A172 (cell line): ENCODE measurements at places on chromosomes 4 and X.

- DNase-seq = no peak
Observed at GRCh38 chr4:173857828-173858227, 327.8 kb upstream of the HAND2 start.

- DNase-seq = peak; percentile 4
Observed at GRCh38 chrX:106698693-106699092, 27.8 kb upstream of the RNF128 start.

GRCh38 chr4:132982151-132982550 is 166.9 kb upstream of the PCDH10 start:
- peak; percentile 11 for DNase-seq

DNA sequence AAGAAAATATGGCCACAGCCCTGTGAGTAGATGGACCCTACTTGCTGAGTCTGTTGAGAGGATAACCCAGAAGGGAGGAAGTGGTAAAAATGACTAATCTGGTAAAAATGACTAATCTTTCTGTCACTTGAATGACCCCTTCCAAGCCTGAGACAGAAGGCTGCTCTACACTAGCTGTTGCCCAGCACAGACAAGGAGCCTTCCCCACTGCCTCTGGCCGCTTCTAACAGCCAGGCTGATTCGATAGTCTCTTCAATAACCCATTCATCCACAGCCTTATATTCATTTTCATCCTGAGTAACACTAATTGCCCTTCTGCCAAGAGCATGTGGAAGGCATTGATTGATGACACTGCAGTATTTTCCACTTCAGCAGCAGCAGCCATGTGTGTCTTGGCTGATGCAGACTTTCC is 18.4 kb downstream of the MAGEB17 start:
- peak; percentile 97 for DNase-seq

DNA sequence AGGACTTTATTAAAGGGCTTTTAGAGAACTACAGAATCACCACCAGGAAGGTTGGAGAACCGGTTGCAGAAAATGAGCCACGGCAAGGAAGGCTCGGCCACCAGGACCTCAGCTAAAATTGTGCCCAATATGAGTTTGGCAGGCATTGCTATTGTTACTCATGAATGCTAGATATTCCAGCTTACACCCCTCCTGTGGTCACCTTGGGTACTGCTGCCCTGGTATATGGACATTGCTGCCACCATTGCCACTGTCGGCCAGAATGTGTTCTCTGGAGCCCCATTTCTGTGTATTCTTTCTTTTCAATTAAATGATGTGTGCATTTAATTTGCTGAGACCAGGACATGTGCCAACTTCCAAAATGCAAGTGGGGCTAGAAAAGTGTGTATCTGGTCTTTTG is 626.7 kb upstream of the BOD1L1 start:
- DNase-seq = peak; percentile 31

- no peak for DNase-seq
Observed at GRCh38 chr4:113692809-113693411, 68.6 kb downstream of the CAMK2D start.

- DNase-seq = no peak
Observed at GRCh38 chrX:9884031-9884779, 83.0 kb upstream of the CLDN34 start.

- DNase-seq = peak; percentile 0
Observed at GRCh38 chr4:162274354-162274753, 110.6 kb upstream of the FSTL5 start.

- peak; percentile 66 for DNase-seq
Observed at GRCh38 chrX:123732670-123733363, at the start of gene THOC2. TSS of gene THOC2 (minus strand) at chrX:123733052. CDS start at chrX:123733022, 30 bp downstream.

DNA sequence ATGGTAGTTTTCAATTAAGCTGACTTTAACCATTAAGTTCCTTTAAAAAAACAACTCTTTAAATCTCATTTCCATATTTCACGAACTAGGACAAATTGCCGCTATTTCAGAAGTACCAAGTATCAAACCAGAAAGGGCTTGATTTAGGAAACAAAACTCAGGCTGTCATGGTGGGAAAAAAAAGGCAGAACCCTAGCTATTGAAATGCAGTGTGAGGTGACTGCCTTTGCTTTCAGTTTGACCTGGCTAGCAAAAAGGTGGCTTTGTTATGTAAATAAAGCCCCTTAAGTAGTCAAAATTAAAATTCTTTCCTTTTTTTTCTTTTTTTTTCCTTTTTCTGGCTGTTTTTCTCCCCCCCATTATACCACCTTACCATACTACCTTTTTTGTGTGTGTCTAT is 40.6 kb upstream of the CYP2U1 start:
- DNase-seq = no peak

GRCh38 chrX:153800746-153801145 is 6.3 kb downstream of the SSR4 start:
- no peak for DNase-seq

GRCh38 chr4:137998666-137999429 is 243.3 kb downstream of the SLC7A11 start:
- peak; percentile 6 for DNase-seq

GRCh38 chr4:158056689-158057245 is 116.1 kb downstream of the GASK1B start:
- no peak for DNase-seq

- DNase-seq = no peak
Observed at GRCh38 chr4:35516102-35516501, 728.2 kb downstream of the ARAP2 start.

- peak; percentile 90 for DNase-seq
Observed at GRCh38 chr4:1300466-1301455, 11.1 kb downstream of the MAEA start.

GRCh38 chr4:29079260-29079659 is 1640.9 kb upstream of the PCDH7 start:
- no peak for DNase-seq

- DNase-seq = no peak
Observed at GRCh38 chr4:83569429-83569828, 33.5 kb downstream of the GPAT3 start.

- no peak for DNase-seq
Observed at GRCh38 chr4:87839592-87839946, 6.8 kb downstream of the MEPE start.

DNA sequence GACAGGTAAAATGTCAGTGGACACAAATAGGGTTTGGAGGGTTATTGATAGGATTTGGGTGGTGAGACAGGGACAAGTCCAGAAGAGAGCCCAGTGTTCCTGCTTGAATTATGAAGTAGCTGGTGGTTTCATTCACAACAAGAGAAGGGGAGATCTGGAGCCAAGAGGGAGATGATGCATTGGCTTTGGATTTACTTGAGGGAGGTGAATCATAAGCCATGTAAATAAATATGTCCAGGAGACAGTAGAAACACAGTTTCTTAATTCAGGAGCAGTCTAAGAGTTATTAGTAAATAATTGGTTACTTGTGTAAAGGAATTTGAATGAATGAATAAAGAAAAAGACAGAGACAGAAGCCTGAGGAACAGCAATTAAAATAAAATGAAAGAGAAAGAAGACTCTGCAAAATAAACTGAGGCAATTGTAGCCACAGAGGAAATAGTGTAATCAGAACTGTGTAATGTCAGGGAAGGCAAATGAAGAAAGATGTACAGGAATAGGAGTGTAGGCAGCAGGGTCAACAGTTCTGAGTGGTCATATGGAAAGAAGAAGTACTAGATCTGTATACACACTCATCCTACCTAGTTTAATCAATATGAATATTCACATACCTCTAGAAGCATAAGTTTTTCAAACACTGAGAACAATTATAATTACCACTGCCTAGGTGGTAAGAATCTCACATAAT is 50.2 kb upstream of the CXCL8 start:
- no peak for DNase-seq

DNA sequence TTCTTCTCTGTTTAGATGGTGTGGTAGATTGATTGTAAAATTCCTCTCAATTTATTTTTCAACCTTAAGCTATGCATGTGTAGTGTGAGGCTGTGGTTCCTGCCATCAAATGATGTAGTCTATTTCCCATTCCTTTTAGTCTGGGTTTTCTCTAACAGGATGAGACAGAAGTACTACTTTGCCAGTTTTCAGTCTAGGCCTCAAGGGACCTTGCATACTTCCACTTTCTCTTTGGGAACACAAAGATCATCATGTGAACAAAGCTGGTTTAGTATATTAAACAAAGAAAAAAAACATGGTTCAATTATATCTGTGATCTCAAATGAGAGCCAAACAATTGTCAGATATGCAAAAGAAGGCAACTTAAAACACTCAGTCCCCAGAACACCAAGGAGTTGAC is 1284.0 kb downstream of the RAPGEF2 start:
- no peak for DNase-seq

DNA sequence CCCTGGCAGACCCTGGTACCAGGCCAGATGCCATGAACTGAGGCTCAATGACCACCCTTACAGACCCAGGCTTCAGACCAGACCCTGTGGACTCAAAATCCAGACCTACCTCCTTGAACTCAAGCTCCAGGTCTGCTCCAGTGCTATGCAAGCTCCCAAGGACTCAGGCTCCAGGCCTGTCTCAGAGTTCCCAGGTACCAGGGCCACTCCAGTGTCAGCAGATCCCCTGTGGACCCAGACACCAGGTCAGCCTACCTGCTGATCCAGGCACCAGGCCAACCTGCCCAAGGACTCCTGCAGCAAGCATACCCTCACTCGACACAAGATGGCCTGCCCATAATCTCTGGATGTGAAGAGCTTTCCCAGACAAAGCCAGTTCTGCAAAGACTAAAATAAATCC is 44.7 kb upstream of the MAGED4 start:
- DNase-seq = no peak

- no peak for DNase-seq
Observed at GRCh38 chrX:153491351-153491914, 3.3 kb upstream of the BGN start.

- no peak for DNase-seq
Observed at GRCh38 chrX:53587795-53588420, 98.6 kb downstream of the HUWE1 start.

DNA sequence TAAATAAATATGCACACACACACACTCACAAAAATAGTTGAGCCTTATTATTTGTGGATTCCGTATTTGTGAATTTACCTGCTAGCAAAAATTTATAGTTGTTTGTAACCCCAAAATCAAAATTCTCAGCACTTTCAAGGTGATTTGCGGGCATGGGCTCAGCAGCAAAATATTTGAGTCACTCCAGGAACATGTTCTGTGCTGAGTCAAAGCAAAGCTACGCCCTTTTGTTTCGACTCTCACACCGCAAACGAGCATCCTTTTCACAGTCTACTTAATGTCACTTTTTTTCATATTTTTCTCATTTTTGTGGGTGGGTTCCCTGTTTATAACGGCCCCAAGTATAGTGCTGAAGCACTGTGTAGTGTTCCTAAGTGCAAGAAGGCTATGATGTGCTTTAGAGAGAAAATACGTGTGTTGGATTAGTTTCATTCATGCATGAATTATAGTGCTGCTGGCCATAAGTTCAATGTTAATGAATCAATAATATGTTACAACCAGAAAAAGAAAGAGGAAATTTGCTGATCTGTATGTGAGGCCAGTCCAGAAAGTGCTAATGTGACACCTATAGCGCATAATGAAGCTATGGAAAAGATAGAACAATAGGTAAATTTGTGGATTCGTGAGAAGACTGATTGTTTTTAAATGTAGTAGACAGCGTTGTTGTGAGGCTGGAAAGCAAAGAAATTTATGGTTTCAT is 723.2 kb upstream of the AGA start:
- DNase-seq = peak; percentile 23

DNA sequence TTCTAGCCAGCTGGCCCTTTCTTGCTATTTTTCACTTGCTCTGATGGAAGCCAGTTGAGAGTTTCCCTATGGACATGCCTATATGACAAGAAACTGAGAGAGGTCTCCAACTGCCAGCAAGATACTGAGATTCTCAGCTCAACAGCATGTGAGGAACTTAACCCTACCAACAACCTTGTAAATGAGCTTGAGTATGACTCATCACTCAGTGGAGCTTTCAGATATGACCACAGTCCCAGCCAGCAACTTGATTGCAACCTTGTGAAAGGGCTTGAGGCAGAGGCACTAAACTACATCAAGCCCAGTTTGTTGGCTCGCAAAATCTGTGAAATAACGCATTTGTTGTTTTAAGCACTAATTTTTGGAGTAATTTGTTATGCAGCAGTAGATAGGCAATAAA is 175.8 kb downstream of the COMMD8 start:
- peak; percentile 73 for DNase-seq
